ENCODE measurements at places on chromosomes 2 and 18. TPM values are rescaled to one million over a fixed set of nuclear protein-coding genes. Genes with fewer than 3 reads are reported as not detected.
A peak's percentile ranks its signal among the peaks of the same experiment; 100 is the strongest.

Gene ARHGAP28
- 5.5 TPM for total RNA-seq

Gene TLX2
- total RNA-seq = not detected

Gene SPR
- 38.7 TPM for total RNA-seq

Gene TUBA3E
- total RNA-seq = not detected

DNA sequence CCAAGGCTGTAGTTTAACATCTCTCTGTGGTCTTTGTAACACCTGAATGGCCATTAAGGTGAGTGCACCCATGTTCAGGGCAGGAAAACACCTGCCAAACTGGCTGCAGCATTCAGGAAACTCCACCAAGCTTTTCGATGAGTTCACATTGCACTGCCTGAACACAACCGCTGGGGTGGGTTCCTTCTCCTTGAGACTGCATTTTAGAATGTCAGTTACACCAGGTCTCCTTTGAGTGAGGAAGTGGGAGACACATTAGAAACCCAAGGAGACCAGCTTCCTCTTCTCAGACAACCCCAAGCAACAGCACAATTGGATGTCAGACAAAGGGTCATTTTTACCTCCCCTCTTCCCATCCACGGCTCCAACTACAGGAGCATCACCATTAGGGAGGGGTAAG is 35.2 kb downstream of the CYRIA start:
- DNase-seq = no peak

DNA sequence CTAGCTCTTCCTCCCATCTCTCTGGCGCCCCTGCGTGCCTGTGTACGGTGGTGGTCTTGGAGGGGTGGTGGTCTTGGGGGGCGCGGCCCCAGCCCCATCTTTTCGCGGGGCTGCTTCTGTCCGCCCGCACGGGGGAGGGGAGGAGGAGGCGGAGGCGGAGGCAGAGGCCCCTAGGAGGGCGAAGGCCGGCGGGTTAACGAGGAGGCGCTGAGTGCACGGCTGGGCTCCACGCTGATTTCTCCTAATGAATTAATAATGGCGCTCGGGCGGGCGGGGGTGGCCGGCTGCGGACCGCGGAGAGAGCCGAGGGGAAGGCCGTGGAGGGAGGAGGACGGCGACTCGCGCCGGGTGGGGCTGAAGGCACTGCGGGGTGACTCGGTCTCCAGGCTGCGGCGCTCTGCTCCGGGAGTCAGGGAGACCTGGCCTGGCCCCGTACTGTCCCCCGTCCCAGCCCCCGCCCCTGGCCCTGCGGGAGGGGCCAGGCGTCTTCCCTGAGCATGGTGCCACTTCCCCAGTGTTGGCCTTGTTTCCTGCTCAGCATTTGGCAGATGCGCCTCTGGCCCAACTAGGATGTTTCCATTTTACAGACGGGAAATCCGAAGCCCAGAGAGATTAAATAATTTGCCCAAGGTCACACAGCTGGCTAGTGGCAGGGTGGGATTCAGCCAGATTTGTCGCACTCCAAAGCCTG is 6.0 kb downstream of the GAREM2 start:
- no peak for DNase-seq

- DNase-seq = no peak
Measured at GRCh38 chr2:58938988-58939387, 697.9 kb upstream of the FANCL start.

DNA sequence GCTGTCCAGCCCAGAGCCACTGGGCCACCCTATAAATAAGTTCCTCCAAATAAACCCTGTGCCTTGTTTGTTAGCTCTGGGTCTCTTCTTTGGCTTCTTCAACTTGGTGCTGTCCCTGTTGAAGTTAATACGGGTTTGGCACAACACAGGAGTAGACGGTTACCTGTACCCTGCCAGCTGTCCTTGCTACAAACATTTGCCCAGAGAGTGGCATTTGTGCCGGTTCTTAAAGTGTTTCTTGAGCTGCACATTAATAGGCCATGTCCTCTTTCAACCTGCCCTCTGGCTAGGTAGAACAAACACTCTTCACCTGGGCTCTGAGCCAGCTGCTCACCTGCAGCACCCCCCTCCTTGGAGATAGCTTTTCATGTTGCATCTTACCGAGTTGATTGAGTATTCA is 139.2 kb downstream of the NEDD4L start:
- peak; percentile 41 for DNase-seq

All from pancreas (tissue), 10 donors.